Ovary (tissue), 10 donors: ENCODE measurements at places on chromosomes 1 and 21. TPM values are rescaled to one million over a fixed set of nuclear protein-coding genes. Genes with fewer than 3 reads are reported as not detected.

FCRL2 gene
- 0.12 TPM for polyA plus RNA-seq

PAPPA2 gene
- 0.01 TPM for polyA plus RNA-seq

C1orf35 gene
- polyA plus RNA-seq, result 29.3 TPM

PLD5 gene
- 6.2 TPM for polyA plus RNA-seq

OPTC gene
- not detected for polyA plus RNA-seq

ABCB10 gene
- 5.6 TPM for polyA plus RNA-seq

ANKRD45 gene
- polyA plus RNA-seq, result 2.6 TPM

CLCA1 gene
- polyA plus RNA-seq, result not detected

KCNK1 gene
- polyA plus RNA-seq, result 4.9 TPM

RHD gene
- polyA plus RNA-seq, result not detected
